ENCODE measurements at places on chromosomes 7 and 10.

DNA sequence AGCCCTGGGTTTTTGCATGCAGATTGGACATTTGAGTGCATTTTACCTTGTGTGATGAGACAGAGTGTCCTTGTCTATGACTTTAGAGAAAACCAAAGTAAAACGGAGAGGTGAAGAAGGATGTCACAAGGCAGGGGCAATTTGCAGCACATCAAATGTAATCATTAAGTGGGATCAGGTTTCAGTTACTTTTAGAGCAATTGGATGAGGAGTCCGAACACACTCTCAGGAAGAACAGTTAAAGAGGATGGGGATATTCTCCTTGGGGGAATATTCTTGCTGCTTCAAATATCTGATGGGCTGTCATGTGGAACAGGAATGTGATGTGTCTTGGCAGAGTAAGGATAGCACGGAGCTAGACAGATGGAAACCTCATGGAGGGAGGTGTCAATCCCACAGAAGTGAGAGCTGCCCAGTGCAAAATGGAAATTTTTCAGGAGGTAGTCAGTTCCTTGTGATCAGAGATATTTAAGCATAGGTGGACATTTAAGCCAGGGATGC, 757 bp downstream of the RAB19 start:
- DNase-seq, result no peak

- peak; percentile 16 for DNase-seq
Measured at GRCh38 chr7:76260171-76260703, 42.2 kb upstream of the HSPB1 start.

GRCh38 chr10:47288916-47289495, 11.0 kb upstream of the GDF10 start:
- DNase-seq, result no peak

DNA sequence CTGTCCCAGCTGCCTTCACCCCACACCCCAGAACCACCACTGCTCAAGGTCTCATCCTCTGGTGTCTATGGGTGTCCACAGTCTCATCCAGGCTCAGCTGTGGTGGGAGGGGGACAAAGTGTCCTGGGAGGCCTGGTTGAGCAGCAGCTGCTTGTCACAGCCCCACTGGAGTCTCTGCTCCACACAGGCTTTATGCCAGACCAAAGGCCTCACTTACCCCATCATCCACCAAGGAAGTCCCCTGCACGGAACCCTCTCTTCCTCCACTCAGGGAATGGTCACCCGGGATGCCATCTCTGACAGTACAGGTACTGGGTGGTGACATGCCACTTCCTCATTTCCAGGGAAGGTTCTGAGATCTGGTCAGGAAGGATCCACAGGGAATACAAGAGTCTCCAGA, 925.4 kb upstream of the ZNF722 start:
- no peak for DNase-seq

- DNase-seq, result no peak
Measured at GRCh38 chr7:87598234-87599009, 2.3 kb downstream of the ABCB1 start.

DNA sequence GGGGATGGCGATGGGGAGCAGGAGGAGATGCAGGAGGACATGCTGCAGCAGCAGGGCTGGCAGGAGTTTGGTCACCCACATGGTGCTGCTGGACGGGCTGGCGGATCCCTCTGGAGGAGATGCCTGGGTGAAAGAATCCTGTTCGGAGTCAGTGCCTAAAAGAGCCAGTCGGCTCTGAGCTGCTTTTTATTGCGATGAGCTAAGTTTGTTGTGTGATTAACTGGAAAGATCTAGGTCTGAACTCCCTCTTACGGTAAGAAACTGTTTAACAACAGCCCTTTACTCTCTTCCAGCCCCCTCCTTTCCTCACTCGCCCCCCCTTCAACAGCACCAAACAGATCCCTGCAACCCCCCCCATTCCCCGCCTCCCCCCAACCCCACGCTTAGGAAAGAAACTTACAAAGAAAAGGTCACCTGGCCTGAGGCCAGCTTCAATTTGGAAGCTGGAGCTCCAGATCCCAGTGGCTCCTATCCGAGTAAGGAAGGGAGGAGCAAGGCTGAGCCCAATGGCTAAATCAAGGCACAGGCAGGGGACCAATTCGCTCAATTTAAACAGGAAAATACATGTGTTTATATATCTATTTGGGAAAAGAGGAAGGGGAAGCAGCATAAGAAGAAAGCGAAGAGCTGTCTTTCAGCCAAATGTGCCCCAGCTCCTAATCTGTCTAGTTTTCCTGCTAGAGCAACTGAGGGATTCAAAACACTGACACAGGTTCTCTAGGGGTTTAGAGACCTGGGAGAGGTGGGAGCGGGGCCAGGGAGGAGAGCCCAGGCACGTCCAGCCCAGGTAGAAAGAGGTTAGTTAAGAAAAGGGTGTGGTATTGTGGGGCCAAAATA, at the start of gene HGF:
HGF (minus strand) TSS at position 157 of the 837 bp plus-strand sequence; CDS start at position 81, 76 bp downstream.
- no peak for DNase-seq

GRCh38 chr7:70704831-70705346, 427.1 kb upstream of the GALNT17 start:
- DNase-seq, result no peak

DNA sequence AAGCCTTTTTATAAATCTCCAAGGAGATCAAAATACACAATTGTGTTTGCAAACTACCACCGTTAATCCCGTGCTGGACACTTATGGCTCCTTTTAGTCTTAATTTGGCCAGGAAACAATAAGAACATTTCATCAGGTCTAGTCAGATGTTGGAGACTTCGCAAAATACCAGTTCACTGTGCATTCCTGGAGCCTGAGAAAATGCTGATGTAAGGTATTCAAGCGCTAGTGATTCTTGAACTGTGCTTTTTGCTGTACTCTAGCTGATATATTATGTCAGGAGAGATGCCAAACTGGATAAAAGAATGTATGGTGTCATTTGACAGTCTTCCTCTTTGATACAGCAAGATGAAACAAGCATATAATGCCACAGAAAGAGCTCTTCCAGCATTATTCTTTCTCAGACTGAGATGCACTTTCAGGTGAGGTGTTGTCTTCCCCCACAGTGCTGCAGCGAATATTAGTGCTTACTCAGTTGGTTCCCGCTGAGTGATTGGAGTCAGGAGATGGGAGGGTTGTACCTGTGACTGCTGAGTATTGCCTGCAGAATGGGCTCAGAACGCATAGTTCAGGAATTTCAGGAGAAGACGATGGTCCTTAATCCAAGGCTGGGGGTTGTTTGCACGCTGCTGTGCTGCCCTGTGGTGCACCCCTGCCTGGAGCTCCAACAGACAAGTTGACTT, 59.2 kb downstream of the OGDH start:
- no peak for DNase-seq

- DNase-seq, result no peak
Measured at GRCh38 chr10:131242007-131242406, 69.5 kb downstream of the TCERG1L start.

- no peak for DNase-seq
Measured at GRCh38 chr10:114172776-114173602, 1.0 kb downstream of the CCDC186 start.

GRCh38 chr10:112579578-112579977, 132.6 kb downstream of the VTI1A start:
- DNase-seq, result no peak

DNA sequence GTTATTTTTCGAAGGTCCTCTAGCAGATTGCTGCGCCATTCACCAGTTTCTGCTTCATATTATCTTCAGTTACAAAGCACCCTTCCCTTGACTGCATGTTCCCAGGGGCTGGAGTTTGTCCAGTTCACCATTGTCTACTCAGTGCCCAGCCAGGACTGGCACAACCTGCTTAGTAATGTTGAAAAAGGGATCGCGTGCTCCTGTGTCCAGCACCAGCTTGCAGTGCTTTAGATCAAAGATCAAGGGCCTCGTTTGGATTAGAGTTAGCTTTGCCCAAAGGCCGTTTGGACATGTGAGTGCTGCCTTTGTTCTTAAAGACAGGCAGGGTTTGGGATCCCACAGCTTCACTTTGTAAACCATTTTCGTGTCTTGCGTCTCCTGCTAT, 867 bp downstream of the ATP6V0E2 start:
- no peak for DNase-seq

DNA sequence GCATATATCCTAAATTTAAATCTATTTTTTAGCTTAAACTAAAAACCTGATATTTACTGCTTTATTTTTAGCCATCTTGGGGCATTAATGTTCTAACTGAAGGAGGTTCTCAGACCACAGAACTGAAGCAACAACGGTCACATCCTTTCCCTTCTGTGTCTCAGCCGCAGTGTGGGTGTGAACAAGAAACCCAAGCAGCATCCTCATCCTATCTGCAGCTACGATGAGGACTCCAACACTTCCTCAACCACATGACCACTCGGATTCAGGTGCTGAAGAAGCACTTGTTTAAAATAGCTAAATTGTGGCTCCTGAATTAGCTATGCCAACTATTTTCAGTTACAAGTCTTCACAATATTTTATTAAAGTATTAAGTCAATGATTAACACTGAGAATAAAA, 5.3 kb downstream of the ESYT2 start:
- DNase-seq, result no peak

- no peak for DNase-seq
Measured at GRCh38 chr7:85237721-85238120, 50.9 kb upstream of the SEMA3D start.

- DNase-seq, result no peak
Measured at GRCh38 chr10:113746217-113746957, 5.1 kb upstream of the PLEKHS1 start.

DNA sequence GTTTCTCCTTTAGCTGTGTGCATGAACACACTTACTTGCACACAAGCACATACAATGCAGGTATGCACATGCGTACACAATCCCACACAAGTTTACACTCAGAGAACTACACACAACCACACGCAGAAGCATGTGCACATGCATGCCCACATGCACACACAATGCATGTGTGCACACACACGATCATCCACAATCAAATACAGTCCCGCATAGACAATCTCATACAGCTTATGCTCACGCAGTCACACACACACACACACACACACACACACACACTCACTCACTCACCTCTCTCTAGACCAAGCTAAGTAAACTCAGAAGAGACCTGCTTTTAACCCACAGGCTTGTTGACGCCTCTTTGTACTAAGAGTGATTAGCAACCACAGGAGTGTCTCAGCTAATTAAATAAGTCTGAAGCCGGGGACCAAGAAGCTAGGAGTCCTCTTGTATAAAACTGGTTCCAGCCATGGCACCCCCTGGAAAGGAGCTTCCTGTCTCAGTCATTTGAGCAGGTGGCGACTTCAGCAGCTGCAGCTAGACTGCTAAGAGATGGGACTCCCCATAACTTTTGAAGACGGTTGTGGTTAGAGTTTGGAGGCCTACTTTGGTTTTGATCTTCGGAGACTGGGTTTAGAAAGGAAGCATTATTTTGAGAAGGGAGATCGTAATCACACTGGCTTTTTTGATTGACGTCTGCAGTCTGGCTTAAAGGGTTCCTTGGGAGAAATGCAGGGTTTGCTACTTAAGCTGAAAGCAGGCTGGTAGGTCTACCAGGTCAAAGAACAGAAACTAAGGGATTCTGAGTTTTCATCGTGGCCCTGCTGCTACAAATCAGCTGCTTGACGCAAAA, 82.3 kb upstream of the ADRB1 start:
- peak; percentile 21 for DNase-seq

DNA sequence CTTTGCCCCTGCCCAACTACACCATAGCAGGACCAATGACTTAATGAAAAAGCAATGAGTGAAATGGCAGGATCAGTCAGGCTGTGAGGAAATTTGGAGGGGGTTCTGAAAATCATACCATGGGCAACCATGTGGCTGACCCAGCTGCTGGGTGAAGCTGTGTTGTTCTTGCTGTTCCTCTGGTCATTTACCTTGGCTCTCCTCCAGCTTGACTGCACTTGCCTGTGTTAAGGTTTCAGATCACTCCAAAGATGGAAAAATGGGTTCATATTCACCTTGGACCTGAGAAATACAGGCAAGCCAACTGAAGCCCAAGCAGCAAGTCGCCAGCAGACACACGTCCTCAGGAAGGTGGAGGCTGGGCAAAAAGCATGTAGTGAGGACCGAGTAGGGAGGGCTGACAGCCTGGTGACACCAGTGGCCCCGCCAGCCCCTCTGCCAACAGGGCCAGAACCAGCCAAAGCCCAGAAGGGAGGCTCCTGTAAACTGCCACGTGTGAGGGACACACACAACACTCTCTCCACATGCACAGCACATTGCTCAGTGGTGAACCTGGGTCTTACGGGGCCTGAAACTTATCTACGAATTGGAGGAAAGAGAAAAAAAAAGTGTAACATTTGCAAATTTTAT, 40.1 kb downstream of the PARP12 start:
- DNase-seq, result no peak

All from stimulated activated CD4-positive, alpha-beta T cell treated with anti-CD3 and anti-CD28 coated beads, Interleukin-2, amount 100 ng/mL, for 4 hours (primary cell).